ENCODE measurements at places on chromosomes 2 and 18.

- no peak for DNase-seq
These were observed 288.4 kb upstream of the TRIB2 start for GRCh38 chr2:12428324-12428723.

GRCh38 chr2:238284802-238285515 is 3.5 kb downstream of the PER2 start:
- no peak for DNase-seq

- DNase-seq = no peak
These were observed 3.5 kb downstream of the OBSL1 start for GRCh38 chr2:219567791-219568361.

GRCh38 chr18:7601246-7601615 is 34.1 kb downstream of the PTPRM start:
- DNase-seq = no peak

GRCh38 chr2:217105733-217106649 is 246.1 kb upstream of the TNP1 start:
- no peak for DNase-seq

GRCh38 chr18:939166-939565 is 34.5 kb downstream of the ADCYAP1 start:
- DNase-seq = no peak

DNA sequence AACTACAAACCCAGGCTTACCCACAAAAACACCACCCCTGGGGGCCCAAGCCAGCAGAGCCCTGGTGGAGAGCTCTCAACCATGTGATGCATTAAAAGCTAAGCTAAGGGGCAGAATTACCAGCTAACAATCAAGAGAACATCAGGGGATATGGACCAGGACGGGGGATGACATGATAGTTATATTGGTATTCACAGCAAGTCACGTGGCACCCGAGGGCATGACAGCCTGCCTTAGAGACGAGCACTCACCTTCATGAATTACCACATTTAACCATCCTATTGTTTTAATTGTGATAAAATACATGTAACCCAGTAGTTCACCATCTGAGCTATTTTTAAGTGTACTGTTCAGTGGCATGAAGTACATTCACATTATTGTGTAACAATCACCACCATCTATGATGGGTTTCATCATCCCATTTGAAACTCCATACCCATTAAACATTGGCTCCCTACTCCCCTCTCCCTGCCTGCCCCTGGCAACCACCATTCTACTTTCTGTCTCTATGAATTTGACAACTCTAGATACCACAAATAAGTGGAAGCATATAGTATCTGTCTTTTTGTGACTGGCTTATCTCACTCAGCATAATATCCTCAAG is 245.6 kb downstream of the ANAPC1 start:
- DNase-seq = no peak

- no peak for DNase-seq
These were observed 65.4 kb downstream of the TRIP12 start for GRCh38 chr2:229856413-229856812.

- no peak for DNase-seq
These were observed 143.0 kb downstream of the TANC1 start for GRCh38 chr2:159111346-159111927.

- no peak for DNase-seq
These were observed 160.5 kb downstream of the AKAIN1 start for GRCh38 chr18:5036523-5036922.

DNA sequence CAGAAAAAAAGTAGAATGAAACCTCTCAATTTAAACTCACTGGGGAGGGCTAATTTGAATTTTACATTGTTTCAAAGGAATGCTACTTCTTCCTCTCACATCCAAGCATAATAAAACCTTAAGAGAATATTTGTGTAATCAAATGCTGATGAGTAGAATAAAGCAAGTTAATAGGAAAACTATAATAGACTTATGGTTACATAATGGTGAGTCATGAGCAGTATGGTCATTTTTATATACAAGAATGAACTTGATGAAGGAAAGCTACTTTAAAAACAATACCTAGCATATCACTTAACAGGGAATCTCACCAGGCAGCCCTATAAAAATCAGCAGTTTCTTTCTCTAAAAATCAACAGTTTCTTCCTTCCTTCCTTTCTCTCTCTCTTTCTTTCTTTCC is 80.3 kb downstream of the VSNL1 start:
- DNase-seq = no peak

DNA sequence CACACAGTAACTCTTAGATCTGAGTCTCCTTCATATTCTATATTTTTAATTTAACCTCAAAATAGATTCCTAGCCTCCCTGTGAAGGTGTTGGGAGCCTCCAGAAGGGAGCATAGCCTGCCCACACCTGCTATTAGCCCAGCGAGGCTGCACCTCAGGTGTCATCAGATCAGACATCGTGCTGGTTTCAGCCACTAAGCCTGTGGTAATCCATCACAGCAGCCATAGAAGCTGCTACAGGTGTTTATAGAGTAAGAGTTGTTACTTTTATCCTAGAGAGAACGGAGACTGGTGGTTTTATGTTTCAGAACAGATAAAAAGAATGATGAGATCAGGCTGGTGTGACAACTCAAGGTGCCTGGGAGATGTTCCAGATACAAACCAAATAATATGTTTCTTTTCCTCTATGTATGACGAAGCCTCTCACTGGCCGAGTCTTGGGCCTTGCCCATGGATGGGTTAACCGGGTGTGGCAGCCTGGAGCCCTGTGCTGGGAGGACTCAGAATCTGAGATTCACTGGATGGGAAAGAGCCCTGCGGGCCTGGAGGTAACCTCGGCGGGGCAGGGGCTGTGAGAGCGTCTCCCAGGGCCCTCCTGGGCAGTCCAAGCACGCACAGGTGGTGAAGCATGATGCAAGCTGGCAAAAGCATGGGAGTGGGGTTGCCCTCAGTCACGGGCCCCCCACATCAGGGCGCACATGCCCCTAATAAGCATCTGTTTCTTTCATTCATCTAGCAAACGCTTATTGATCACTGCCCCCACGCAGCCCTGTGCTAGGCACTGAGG is 73.7 kb downstream of the MRPS9 start:
- DNase-seq = no peak

DNA sequence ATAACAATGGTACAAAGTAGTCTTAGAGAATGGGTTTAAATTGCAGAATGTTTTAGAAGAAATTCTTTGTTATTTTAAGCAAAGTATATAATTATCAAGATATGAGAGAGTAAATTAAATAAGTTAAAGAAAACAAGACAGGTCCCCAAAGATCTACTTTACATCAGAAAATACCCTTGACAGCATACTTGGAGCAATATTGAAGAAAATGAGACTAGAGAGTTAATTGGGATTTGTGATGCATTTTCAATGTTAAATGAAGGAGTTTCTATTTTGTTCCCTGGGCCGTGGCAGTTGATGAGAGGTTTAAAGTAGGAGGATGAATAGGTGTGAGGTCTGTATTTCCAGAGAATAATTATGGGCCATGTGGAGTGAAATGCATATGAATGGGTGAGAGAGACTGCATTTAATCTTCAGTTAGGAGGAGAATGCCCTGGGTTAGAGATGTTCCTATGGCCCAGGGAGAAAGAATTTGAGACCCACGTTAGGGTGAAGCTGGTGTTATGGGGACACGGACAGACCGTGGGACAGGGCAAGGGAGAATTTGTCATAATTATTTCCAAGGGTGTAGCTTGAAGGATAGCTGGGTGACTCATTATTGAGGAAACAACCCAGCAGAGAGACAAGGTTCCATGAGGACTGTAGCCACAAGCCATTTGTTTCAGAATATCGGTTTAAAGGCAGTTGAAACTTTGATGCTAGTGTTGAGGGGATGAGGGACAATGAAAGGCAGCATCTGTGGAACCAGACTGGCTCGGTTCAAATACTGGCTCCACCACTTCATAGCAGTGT is 22.7 kb downstream of the MGAT5 start:
- no peak for DNase-seq

DNA sequence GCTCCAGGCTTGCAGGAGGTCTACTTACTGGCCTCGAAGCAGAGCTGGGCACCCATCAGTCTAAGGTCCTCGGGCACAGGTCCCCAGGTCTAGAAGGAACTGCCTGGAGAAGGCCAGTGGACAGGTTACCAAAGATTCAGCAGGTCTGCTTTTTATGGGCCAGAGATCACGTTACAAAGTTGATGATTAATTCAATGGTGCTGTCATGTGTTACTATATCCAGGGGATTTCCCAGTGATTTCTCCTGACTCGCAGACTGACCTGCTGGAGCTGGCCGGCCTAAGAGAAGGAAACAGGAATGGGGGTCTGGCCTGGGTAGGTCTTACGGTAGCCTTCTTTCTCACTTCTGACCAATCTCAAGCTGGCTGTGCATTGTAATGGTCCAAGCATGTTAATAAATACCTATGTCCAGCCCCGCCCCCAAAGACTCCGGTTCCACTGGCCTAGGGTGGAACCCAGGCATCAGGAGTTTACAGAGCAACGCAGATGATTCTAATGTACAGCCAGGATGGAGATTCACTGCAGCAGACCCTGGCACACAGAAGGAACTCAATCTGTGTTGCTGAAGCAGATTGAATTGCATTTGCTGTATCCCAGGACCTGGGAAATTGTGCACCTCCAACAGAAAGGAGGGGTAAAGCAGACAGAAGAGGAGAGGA is at the start of gene NEURL3:
NEURL3 (minus strand) TSS at position 127 of the 659 bp plus-strand sequence; CDS start at position 56, 71 bp downstream.
- DNase-seq = no peak

GRCh38 chr2:189204322-189204941 is 24.9 kb upstream of the COL5A2 start:
- DNase-seq = no peak

DNA sequence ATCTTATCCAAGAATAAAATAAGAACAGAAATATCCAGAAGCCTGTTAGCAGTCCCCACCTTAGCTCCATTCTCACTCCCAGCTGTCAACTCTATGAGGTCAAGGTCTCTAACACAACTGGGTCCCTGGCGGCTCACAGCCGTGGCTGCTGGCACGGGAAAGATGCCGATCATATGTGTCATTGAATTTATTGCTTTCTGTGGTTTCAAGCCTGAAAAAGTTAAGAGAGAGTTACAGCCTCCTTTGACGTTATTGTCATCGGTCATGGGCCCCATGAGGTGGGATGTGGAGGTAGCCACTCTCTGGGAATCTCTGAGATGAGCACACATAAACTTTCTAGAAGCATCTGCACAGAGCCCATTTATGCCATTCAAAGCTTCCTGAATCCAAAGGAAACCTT is 28.7 kb upstream of the CABLES1 start:
- DNase-seq = no peak

DNA sequence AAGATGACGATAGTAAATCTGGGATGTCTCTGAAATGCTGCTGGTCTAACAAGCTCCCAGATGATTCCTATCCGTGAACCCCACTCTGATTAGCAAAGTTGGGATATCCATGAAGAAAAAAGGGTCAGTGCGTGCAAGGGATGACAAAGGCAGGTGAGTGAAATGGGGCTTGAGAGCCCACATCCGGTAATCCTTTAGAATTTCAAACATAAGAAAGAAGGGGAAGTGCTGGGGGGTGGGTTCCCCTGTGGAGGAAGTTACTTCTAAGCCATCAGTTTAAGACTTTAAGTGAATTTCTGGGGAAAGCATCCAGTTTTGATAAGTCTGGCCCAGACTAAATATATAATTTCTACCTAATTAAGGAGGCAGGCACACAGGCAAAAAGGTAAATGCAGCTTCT is 209.5 kb downstream of the DPP10 start:
- no peak for DNase-seq

DNA sequence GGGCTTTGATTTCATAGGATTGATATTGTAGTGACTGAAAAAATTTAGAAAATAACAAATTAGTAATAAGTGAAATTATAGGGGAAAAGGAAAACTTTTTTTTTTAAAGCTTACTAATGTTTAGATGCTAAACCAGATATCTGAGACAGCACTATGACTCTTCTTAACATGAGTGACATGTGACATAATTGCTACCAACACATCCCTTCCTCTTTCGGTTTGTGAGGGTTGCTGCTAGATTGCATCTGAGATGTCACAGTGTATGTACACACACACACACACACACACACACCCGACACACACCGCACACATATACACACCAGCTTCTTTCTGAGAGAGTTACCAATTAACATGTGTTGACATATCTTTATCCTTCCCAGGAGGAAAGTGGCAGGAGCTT is 18.0 kb downstream of the RAPGEF4 start:
- no peak for DNase-seq

DNA sequence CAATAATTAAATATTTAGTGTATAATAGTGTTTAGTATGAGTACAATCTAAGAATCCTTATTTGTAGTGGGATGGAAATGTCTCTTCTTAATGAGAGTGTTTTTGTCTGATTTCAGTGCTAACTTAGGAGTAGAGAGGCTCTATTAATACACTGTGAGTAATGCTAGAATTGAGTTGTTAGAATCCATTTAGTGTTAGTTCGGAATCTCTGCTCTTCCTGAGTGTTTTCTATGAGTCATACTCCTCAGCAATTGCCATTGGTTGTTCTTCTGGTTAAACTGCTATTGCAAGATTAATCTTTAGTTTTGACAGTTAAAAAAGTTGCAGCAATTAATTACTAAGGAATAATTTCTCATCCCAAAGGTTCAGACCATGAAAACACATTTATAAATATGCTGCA is 828.6 kb upstream of the POU3F3 start:
- DNase-seq = no peak

- no peak for DNase-seq
These were observed 317.0 kb downstream of the AGAP1 start for GRCh38 chr2:235810846-235811245.

DNA sequence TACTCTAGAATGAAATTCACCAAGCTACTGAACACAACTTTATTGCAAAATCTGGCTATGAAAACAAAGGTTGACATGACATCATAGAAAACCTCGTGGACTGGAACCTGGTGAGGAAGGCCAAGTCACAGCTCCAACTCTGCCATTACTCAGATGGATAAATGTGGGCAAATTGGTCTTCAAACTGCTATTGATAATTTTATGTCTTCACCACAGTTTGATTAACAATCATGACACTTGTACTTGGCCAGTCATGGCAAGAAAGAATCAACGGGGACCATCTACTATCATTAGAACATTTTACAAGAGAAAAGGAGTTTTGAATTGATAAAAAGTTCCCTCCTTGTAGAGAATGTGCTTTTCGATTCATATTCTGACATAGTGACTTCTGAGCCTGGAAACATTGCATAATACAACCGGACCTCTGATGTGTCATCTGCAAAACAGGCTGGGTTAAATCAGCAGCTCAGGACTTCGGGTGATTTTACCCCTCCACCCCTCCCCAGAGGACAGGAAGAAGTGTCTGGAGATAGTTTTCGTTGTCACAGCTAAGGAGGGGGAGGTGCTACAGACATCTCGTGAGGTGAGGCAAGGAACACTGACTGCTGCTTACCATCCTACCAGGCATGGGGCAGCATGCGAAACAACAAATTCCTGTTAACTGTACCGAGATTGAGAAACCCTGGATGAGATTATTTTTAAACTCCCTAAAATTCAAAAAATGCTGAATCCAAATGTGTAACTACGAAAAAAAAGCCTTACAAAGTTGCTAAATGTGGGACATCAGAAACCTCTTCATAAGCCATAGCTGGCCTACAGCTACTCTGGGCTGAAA is 8.4 kb downstream of the L3MBTL4 start:
- no peak for DNase-seq

- no peak for DNase-seq
These were observed 25.6 kb upstream of the MYCN start for GRCh38 chr2:15914596-15915385.

GRCh38 chr2:20666005-20666303 is 990 bp upstream of the GDF7 start:
- no peak for DNase-seq

- DNase-seq = no peak
These were observed 5.8 kb upstream of the RTN4 start for GRCh38 chr2:55056024-55056521.

Measured in activated CD8-positive, alpha-beta memory T cell treated with anti-CD3 and anti-CD28 coated beads, Interleukin-2, amount 50 U/mL, for 4 hours (primary cell).